ENCODE measurements at places on chromosomes 2 and 18.

DNA sequence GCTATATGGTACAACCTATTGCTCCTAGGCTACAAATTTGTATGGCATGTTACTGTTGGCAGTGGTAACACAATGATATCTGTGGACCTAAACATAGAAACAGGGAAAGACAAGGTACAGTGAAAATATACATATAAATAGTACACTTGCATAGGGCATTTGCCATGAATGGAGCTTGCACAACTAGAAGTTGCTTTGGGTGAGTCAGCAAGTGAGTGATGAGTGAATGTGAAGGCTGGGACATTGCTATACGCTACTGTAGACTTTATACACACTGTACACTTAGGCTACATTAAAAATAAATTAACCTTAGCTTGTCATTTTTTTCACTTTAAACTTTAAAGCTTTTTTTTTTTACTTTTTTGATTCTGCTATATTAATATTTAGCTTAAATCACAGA is 500.0 kb upstream of the SETBP1 start:
- DNase-seq, result no peak

- no peak for DNase-seq
These were observed 266.3 kb upstream of the SLC14A2 start for GRCh38 chr18:45349019-45349418.

- no peak for DNase-seq
These were observed 44.0 kb downstream of the TET3 start for GRCh38 chr2:74028741-74029140.

DNA sequence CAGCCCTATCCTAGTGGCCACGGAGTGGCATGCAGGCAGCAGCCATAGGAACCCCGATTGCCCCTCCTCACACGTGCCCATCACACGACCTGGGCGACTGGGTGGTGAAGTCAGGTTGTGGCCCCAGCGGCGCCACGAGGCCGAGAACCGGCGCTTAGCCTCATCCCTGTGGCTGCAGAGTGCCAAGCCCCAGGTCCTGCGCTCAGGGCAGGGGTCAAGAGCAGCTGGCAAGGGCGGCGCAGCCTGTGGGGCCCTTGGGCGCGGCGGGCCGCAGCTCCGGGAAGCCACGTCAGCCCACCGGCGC is 73.3 kb downstream of the RPIA start:
- DNase-seq, result no peak

DNA sequence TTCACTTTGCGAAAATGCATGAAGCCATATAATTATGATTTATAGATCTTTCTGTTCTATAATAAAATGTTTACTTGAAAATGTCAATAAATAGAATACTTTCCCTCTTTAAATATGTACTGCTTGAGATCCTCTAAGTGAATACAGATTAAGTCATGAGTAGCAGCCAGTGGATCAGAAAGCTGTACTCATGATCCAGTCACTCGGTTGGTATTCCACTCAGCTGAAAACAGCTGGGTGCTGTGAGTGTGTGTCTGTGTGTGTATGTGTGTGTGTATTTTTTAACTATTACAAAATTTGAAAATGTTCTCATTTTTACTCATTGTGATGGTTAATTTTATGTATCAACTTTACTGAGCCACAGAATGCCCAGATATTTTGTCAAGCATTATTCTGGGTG is 141.6 kb upstream of the CYP26B1 start:
- DNase-seq, result no peak

DNA sequence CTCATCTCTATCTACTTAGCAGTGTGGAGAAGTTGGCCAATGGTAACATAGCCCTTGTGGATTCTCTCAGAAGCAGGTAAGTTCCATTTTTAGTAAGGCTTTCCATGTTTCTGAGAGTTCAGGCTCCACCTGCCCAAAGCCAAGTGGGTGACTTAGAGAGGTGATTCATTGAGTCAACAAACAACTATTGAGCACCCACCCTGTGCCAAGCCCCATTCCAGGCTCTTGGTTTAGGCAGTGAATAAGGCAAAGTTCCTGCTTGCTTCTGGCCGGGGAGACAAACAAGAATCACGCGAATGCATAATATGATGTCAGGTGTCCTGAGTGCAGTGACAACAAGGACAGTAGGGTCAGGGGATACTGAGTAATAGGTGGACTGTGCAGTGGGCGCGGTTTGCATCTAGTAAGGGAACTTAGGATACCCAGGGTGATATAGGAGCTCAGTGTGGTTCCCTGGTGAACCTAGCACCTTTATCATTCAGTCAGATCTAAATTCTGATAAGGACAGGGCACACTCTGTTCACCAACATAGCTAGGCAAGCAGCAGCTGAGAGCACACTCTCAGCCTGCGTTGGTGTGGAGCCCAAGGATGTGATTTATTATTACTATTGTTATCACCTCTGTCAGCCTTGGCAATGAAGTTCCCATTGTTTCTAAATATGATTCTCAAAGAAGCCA is 31.7 kb upstream of the KCTD1 start:
- peak; percentile 21 for DNase-seq

DNA sequence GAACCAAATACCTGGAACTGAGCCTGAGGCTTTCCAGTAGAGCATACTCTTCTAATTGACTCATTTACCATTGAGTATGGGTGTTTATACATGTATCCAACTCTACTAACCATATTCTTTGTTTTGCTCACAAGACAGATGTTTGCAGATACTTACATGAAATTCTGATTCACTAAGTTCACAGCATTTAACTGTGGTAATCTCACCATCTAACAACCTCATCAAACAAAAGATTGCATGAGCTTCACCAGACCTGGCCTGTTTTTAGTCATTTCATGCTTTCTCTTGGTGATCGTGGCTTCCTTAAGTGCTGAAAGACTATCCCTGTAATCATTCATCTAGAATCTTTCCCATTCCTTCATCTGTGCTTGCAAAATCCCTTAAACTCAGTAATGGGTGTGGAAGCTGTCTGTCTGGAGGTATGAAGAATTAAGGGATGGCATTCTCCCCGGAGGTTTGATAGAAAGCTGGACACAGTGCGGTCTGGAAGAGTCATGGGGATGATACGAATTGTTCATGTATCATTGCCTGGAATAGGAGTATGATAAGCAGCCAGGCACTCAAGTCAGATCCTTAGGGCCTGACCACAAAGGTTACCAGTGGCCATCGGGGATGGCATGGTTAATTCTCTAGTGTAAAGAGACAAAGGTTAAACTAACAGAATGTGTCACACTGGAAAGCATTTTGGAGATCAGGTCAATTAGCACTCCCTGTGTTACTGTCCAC is 42.0 kb upstream of the IL1R1 start:
- DNase-seq, result no peak

DNA sequence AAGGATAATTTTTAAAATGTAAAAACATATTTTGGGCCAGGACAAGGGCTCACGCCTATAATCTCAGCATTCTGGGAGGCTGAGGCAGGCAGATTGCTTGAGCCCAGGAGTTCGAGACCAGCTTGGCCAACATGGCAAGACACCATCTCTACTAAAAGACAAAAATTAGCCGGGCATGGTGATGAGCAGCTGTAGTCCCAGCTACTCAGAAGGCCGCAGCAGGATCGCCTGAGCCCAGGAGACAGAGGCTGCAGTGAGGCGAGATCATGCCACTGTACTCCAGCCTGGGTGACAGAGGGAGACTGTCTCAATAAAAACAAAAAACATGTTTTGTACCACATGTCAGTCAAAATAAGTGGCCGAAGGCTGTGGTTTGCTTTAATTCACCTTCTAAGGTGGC is 122.5 kb downstream of the HDAC4 start:
- no peak for DNase-seq

- no peak for DNase-seq
These were observed 32.8 kb upstream of the BIN1 start for GRCh38 chr2:127139766-127140165.

DNA sequence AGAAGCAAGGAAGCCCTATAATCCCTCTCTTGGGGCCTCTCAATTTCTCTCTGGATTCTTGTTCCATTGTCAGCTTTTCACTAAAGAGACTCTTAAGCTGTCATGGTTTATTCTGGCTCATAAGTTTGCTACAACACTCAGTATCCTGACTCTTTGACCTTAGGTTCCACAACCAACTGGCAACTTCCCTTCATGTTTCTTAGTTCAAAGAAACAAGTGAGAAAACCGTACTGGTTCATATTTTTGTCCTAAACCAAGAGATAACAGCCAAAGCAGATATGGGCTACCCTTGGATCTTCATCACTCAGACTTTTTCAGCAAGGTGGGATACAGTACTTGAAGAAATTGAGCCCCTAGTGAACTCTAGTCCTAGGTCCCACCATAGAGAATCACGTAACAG is 109.9 kb upstream of the CRIM1 start:
- DNase-seq, result no peak

DNA sequence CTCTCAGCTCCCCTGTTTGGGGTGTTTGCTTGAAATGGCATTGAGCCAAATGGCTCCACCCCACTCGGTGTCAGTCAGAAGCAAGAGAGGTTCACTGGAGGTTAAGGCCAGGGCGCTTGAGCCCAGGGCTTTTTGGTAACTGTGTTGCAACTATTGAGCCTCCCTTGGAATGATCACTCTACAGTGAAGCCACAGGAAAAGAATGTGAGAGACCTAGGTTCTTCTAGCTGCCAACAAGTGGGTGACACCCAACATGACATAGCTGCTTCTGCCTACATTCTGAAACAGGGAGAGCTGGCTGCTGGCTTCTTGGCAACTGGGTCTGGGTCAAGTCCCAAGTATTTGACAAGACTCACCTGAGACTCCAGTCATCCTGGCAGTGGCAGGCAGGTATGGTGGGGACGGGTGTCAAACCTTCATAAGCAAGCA is 7.1 kb upstream of the GRHL1 start:
- DNase-seq, result no peak

GRCh38 chr2:2571301-2572150 is 240.5 kb upstream of the MYT1L start:
- no peak for DNase-seq

DNA sequence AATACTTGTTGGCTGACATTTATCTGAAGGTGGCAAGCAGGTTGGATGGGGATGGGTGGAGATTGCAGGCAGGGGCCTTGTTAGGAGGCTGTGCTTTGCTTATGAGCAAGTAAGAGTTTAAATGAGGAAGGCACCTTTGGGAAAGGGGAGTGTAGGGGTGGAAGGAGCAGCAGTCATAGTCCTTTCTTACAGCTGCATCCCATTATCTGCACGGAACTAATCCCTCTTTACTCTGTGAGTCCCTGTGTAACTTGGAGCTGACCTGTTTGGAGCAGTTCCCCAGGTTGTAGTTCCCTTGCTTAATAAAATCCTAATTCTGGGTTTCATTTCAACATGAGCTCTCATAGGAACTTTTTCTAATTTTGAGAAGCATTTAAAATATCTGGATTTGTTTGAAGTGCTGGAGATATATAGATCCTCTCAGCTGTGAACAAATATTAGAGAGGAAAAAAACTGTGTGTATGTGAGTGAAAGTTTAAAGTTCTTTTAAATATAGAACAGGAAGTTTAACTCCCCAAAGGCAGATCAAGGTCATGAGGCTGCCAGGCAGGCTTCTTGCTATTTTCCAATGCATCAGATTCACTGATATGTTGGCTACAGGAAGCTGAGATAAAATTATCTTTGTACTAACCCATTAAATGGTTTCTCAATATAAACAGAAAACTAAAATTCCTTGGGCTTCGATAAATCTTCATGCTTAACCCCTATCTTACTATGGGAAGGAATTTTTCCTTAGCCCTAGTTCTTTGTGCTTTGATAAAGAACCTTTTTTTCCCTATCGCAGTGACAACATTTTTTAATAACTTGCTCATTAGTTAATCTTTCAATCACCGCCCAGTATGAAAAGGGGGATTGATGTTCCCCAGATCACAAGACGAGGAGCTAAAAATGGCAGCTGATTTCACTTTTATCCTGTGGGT is 104.6 kb upstream of the EML6 start:
- no peak for DNase-seq

DNA sequence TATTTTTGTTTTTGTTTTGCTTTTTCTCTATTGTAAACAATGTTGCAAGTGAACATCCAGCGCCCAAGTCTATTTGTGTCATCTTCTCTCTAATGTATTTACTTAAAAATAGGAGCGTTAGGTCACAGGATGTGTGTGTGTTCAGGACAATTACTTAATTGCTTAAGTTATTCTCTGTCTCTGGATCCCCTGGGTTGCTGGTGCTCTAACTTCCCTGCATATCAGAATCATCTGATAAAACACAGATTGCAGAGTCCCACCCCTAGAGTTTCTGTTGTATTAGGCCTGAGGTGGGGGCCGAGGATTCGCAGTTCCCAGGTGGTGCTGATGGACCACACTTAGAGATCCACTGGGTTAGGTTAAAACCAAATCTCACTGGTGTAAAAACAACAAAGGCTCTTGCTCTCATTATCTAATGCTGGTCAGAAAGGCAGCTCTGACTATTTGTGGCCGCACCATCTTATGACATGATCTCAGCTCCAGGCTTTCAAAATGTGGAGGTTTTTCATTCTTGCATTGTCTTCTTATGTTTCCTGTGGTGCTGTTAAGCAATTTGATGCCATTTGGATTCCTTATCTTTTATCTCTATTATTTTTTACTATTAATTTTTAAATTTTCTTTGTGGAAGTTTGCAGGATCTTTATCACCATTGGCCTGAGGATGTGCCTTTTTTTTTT is 87.7 kb downstream of the CLIP4 start:
- DNase-seq, result no peak

GRCh38 chr18:7415081-7415894 is 151.8 kb upstream of the PTPRM start:
- no peak for DNase-seq

GRCh38 chr2:199460101-199460671 is 2.4 kb upstream of the SATB2 start:
- peak; percentile 74 for DNase-seq

DNA sequence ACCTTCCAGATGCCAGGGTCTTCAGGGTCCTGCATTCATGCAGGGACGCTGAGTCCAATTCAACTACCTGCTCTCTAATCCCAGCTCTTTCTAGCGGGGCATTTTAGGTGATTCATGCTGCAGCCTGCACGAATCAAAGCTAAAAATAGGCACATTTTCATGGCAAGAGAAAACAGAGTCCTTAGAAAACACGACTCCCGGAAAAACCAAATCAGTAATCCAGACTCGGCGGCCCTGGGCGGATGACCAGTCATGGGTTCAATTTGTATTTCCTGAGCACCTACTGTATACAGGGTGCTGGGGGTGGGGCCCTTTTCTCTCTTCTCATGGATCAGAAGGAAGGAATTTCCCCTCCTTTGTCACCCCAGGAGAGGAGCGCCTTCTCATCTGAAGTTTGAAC is 64.4 kb downstream of the LONRF2 start:
- no peak for DNase-seq

DNA sequence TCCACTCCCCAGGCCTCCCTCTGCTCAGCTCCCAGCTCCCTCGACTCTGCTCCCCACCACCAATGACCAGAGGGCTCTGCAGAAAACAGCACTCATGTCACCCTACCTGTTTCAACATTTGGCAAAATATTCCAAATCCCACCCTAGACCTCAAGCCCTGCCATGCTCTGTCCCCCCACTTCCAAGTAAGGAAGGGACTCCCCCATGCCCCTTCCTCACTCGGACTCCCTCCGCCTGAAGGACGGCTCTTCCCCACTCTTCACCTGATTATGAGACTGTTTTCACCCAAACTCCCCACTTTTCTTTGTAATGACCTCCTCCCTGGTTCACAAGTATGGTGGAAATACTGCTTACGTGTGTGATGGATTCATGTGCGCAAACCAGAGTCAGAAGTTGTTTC is 208.4 kb downstream of the MGAT5 start:
- DNase-seq, result no peak

All from NCI-H510A treated with DMSO at 0.1 percent for 48 hours (cell line).